ENCODE measurements at places on chromosomes 12 and 14.

DNA sequence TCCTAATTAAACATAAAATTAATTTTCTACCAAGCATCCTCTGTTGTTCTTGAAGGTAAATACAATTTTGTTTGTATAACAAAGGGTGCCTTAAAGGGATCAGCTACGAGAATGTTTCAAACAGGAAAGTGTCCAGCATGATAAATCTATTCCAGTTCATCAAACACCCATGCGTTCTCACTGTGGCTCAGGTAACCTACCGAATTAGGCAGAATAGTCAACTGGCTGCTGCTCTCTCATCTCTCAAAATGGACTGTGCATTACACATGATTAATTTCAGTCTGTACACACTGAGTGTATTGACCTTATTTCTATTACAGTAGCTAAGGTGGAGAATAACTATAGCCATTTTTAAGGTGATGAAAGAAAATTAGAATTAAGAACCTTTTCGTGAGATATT is 127.5 kb upstream of the RMST start:
- DNase-seq: no peak

GRCh38 chr12:120331390-120331789 is 3.8 kb upstream of the PLA2G1B start:
- no peak for DNase-seq

- peak; percentile 37 for DNase-seq
Observed at GRCh38 chr12:57085999-57086492, 2.9 kb upstream of the NAB2 start.

DNA sequence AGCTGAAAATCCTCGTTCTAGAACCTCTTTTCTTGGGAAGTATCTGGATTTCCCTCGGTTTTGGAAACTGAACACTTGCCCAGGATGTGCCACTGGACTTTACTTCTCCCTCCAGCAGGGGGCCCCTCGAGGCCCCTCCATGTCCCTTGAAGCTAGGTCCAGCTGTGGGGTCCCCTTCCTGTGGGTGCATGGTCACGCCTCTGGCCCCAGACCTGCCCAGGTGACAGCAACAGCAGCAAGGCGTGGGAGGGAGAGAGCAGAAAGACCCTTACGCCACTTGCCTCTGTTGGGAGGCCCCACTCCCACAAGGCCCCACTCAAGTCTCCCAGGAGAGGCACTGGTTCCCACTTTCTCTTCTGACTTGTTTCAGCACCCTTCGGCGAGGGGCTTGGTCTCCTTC is 3.1 kb downstream of the SLC25A29 start:
- peak; percentile 45 for DNase-seq

- no peak for DNase-seq
Observed at GRCh38 chr14:104237651-104238423, 99.5 kb downstream of the KIF26A start.

DNA sequence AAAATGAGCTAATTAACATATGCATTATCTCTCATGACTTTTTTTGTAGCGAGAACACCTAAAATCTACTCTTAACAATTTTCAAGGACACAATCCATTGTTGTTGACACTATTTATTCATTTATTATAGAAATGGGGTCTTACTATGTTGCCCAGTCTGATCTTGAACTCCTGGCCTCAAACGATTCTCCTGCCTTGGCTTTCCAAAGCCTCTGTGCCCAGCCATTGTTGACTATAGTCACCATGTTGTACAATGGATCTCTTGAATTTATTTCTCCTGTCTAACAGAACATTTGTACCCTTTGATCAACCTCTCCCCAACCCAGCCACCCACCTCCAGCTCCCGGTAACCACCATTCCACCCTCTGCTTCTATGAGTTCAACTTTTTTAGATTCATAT is 41.2 kb downstream of the HCAR2 start:
- no peak for DNase-seq

- DNase-seq: no peak
Observed at GRCh38 chr12:23333938-23334337, 615.5 kb downstream of the SOX5 start.

DNA sequence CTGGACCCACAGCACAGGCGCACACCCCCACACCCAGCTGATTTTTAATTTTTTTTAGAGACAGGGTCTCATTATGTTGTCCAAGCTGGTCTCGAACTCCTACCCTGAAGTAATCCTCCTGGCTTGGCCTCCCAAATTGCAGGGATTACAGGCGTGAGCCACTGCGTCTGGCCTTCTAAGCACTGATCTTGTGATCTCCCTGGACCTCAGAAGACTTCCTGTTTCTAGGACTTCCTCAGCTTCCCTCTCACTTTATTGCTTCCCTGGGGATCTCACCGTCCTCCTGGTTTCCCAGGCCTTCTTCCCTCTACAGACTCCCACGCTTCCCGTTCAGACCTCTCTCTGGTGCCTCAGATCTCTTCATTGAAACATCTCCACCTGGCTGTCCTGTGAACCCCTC is 13.8 kb downstream of the ZNF839 start:
- no peak for DNase-seq

GRCh38 chr14:23228812-23229211 is 8.9 kb upstream of the RNF212B start:
- DNase-seq: no peak

GRCh38 chr12:627863-628741 is 35.1 kb downstream of the NINJ2 start:
- no peak for DNase-seq

- no peak for DNase-seq
Observed at GRCh38 chr12:56622535-56622934, 7.6 kb downstream of the BAZ2A start.

GRCh38 chr14:74922752-74923401 is at the start of gene RPS6KL1:
Gene RPS6KL1, minus strand, starts transcription at chr14:74923260. Its CDS starts 1,719 bp downstream, at chr14:74921541.
- peak; percentile 88 for DNase-seq

GRCh38 chr12:128947209-128947608 is 93.9 kb downstream of the GLT1D1 start:
- no peak for DNase-seq

DNA sequence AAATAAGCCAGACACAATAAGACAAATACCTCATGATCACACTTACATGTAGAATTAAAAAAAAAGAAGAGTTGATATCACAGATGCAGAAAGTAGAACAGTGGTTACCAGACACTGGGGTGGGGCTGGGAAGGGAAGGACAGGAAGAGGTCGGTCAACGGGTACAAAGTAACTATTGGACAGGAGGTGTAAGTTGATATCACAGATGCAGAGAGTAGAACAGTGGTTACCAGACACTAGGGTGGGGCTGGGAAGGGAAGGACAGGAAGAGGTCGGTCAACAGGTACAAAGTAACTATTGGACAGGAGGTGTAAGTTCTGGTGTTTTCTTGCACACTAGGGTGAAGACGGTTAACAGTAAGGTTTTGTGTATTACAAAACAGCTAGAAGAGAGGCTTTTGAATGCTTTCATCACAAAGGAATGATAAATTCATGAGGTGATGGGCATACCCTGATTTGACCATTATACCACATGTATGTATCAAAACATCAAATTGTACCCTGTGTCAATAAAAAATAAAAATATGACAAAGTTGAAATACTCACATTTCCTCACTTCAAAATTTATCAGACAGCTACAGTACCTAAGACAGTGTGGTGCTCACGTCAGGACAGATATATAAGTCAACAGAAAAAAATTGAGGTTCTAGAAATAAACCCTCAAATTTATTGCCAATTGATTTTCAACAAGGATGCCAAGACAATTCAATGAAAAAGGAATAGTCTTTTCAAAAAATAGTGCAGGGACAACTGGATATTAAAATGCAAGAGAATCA is 32.8 kb downstream of the GALC start:
- DNase-seq: no peak

DNA sequence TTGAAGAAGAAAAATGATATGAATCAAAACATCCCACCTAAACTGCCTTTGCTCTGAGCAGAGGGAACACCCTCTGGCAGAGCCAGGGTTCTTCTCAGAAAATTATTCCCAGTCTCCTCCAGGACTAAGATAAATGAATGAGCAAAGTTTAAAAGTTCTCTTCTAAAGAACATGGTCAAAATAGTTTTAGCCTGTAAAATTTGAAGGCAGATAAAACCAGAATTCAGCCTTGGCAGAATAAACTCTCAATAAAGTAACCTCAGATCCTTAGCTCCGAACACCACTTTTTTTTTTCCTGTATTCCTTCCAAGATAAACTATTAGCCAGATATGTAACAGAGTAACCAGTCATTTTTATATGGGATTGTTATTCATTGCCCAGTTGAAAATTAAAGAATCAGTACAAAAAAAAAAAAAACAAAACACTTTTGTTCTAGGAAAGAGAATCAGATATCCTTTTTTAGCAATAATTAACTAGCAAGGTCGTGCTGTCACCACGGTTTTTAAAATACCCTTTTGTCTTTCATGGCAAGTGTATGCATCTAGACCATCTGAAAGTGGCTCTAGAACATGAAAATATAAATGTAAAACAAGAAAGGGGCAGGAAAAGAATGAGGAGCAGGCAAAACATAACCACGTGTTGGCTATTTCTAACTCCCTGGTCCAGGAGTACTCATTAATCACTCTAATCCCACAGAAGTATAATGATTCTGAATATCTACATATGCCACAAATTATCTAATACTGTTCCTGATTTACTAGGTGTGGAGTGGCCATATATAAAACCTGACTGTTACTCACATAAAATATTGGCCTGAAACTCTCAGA is 60.8 kb downstream of the CAPZA3 start:
- DNase-seq: no peak

DNA sequence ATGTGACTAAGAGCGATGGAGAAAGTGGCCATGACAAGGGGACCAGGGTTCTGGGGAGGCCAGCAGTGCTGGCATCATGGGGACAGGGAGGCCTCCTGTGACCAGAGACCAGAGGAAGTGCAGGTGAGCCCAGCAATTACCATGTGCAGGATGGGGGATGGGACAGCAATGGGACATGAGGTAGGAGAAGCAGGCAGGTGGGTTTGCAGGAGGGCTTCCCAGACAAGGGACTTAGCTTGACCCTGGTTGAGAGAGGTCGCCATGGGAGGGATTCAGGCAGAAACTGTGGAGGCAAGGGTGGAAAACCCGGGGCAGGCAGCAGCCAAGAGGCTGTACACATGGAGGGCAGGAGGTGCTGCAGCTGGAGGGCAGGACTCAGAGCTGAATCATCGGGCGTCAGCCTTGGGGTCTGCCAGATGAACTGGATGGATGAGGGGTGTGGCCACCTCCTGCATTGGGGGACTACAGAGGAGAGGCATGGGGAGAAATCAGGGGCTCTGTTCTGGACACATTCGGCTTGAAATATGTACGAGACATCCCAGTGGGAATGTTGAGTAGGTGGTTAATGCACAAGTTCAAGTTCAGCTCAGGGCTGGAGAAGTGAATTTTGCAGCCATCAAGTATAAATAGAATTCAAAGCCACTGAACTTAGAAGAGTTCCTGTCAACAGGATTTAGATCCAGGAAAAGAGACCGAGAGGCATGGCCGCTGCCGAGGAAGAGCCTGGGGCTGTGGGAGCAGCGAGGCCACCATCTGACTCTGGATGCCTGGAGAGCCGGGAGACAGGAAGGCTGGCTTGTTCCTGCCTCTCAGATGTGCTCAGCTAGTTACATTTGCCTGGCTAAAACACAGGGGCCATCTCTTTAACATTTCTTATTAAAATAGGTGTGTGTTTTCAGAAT is 36.6 kb downstream of the SFSWAP start:
- DNase-seq: no peak

- DNase-seq: no peak
Observed at GRCh38 chr14:100834082-100834793, 8.3 kb downstream of the MEG3 start.

GRCh38 chr12:32505067-32505945 is 105.9 kb downstream of the FGD4 start:
- no peak for DNase-seq
